ENCODE measurements at places on chromosomes 13 and 19.

GRCh38 chr13:46553521-46553885 lies 533 bp downstream of the LRCH1 start:
- DNase-seq, result no peak

- DNase-seq, result no peak
These were observed 118.5 kb upstream of the SERTM1 start for GRCh38 chr13:36555151-36555986.

- DNase-seq, result no peak
These were observed 37.7 kb upstream of the PDCD5 start for GRCh38 chr19:32543115-32543900.

- DNase-seq, result no peak
These were observed 88.7 kb upstream of the USP29 start for GRCh38 chr19:57031106-57031505.

DNA sequence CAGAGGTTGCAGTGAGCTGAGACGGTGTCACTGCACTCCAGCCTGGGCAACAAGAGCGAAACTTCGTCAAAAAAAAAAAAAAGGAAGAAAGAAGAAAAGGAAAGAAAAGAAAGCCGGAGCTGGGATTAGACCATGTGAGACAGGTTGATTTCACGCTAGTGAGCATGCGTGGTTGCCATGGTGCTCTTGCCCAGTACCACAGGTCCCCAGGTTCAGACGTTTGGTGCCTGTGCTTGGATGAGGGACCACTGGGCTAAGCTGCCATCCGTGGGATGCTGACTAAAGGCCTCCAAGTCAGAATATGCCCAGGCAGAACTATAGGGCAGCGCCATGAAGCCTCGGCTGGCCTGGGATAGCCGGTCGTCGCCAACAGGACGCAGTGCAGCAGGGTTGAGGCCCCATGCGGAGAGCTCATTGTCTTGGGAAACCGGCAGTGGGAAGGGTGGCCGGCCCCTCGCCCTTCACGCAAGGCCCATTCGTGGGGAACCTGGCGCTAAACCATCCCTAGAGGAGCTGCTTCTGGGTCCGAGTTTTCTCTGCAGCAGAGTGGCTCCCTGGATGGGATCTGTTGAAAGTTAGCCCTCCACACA lies 7.2 kb upstream of the TEX101 start:
- no peak for DNase-seq

DNA sequence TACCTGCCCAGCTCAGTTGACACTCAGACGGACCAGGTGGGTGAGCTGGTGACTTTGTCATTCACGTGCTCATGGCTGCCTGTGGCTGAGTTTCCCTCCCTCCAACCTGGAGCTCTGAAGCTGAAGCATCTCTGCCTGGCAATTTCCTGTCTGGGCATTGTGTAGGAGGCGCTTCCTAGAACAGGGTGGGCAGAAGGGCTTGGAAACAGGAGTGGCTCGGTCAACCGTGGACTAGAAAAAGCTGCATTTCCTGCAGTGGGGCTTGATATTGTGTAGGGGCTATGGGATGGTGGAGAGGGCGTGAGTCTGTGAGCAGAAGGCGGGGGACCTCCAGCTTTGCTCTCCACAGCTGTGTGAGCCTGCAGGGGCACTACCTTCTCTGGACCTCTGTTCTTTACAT lies 278.3 kb downstream of the TEX29 start:
- DNase-seq, result no peak

DNA sequence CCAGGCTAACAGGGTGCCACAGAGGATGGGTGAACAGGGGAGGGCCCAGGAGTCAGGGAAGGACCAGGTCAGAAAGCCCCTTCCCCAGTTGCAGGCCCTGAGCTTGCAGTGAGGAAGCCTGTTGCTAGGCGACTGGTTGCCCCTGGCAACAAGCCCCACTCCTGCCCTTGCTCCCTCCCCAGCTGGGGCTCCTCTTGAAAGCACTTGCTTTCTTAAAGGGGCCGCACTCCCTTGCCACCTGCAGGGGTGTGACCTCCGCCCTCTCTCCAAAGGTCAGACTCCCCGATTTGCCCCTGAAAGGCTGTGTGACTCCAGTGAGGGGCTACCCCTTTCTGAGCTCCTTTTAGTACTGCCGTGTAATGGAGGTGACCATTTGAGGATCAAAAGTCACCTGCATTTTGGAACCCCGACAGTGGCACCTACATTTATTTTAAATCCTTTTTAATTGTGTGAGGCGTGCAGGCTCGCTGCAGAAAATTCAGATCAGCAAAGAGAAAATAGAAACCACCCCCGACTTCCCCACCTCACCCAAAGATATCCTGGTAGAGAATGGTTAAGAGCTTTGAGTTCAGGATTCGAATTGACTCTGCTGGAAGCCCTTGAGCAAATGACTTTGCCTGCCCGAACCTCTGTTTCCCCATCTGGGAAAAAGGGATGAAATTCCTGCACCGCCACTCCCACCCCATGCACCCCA lies 4.8 kb downstream of the FCHO1 start:
- DNase-seq, result no peak

GRCh38 chr19:29623726-29624488 lies 17.8 kb downstream of the POP4 start:
- DNase-seq, result no peak

GRCh38 chr19:18967358-18968146 lies 26.5 kb upstream of the HOMER3 start:
- DNase-seq, result no peak

DNA sequence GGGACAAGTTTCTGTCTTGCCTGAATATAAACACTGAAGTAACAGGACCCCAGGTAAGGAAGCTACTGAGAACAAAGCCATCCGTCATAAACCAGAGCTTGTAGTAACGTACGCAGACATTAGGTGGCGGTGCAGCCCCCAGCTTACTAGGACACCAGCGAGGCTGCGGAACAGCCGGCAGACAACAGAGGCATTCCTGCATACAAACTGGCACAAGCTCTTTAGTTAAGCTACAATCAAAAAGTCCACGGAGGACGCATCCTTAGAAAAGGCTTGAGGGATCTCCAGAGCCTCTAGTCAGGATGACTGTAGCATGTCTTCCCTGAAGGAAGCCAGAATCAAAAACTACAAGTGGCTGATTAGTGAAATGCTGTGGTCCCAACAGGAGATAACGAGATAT lies 26.2 kb downstream of the ZNF160 start:
- DNase-seq, result no peak

GRCh38 chr19:38145623-38146022 lies 78.4 kb downstream of the DPF1 start:
- no peak for DNase-seq

DNA sequence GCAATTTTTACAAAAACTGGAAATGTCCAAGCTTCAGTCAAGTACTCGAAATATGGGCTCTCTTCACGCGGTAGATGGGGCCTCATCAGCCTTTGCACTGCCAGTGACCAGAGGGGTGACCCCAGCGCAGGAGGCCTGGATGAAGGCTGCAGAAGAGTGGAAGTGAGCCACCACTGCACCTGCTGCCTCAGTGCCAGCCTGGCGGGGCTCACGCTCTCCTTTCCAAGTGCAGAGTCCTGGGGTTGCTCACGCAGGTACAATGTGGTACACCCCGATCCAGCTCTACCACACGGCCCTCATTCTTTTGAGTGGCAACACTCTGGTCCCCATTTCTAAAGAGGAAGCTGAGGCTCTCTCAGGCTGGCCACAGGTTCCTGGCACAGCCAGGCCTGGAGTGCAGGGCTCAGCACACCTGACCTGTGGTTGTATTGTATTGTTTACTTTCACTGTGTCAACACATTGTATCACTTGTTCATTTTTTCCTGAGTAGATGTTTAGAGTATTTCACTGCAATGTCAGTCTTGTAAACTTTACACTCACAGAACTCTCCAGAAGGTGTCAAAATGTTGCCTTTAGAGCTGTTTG lies 97.3 kb upstream of the SOX1 start:
- DNase-seq, result no peak

- DNase-seq, result no peak
These were observed 1700.1 kb upstream of the PRR20A start for GRCh38 chr13:55440465-55441085.

DNA sequence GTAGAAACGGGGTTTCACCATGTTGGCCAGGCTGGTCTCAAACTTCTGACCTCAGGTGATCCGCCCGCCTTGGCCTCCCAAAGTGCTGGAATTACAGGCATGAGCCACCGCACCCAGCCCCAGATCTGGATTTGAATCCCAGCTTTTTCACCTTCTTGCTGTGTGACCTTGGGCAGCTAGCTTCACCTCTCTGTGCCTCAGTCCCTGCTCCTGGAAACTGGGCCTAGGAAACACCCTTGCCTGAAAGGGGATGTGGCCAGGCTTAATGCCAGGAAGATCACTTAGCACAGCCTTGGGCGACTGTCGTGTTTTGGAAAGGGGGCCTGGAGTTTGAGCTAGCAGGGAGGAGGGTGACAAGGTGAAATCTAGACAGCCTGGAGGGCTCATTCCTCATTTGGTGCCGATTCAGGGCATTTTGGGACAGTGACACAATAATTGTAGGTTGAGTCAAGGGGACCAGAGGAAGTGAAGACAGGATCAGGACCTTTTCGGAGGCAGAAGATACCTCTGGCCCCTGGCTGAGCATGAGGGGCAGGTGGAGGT lies 1.8 kb downstream of the PGPEP1 start:
- DNase-seq, result no peak

DNA sequence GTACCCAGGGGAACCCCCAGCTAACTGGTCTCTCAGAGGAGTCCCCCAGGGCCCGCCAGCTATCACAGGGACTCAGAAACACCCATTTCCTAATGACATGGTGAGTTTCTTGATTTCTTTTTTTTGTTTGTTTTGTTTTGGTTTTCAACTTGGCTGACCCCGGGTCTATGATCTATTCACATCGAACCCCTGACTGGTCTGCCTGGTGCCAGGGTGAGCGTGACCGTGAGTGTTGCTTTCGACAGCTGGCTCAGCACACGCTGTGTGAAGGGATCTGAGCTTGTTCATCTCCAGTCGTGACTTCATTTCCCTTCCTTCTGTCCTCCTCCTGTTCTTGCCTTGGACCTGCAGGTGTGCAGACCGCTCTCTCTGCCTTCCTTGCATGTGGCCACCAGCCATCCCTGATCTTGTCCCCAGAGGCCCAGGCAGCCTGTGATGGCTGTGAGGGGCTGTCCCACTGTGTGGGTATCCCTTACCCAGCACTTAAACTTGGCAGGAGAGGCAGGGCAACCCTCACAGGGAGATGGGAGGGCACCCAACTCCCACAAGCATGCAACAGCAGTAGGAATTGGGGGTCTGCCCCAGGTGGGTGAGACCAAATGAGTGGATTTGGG lies 26.2 kb downstream of the TMEM161A start:
- no peak for DNase-seq

DNA sequence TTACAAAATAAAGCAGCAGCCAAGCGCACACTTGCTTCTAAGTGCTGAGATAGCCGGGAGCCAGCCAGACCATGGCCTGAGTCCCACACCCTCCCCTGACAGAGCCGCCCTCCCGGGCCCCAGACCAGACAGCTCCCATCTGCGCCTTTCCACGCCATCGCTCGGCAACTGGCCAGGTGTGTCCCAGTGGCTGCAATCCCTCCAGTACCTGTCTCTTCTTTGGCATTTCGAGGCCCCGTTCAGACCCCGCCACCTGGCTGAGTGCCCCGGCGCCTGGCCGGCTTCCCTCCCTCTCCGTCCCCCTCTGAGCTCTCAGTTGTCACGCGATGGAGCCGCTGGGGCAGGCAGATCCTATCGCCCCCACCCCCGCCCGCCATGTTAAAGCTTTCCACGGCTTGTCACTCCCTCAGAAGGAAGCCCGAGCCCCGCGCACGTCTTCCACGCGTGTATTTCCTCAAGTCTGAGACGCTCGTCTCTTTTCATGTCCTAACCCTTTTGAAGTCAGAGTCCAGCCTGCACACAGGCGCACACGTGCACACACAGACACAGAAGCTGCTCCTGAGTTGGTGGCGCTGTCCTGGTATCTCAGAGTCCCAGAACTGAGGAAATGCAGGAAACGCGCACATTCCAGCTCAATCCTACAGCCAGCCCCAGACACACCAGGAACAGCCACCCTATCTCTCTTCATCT lies 7.9 kb downstream of the MLLT1 start:
- DNase-seq, result no peak

DNA sequence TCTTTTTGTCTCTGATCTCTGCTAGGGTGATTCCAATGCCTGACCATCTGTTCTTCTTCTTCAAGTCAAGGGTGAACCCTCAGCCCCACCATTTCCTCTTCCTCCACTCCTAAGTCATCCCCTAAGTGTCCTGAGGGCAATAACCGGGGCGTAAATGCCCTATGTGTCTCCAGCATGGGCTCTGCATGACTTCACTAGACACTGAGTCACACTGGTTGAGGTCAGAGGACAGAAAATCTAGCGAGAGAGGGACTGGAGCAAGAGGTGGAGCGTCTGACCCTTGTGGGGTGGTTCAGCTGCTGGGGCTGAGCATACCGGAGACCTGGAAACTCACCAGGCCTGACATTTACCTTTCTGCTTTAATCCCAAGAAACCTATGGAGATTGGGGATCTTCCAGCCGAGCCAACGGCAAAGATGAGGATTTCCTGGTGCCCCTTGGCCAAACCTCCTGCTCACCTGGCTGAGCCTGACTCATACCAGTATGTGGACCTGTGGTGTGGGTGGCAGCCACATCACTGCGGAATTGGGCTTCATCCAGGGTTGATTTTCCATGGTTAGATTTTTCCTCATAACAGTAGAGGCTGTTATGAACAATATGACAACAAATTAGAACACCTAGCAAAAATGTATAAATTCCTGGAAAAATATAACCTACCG lies 26.9 kb downstream of the SCGB2B2 start:
- no peak for DNase-seq

DNA sequence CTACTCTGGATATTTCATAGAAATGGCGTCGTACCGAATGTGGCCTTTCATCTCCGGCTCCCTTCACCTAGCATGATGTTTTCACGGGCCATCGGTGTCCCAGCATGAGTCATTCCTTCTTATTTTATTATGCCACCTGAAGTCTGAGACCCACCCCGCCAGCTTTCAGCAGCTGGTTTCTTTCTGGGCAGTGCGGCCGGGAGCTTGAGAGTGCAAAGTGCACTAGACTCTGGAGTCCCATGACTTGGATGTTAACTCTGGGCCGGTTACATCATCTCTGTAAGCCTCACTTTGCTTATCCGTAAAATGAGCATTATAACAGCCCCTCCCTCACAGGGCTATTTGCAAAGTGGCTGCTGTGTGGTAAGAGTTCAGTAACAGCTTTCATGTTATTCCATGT lies 5.8 kb upstream of the KMT5C start:
- no peak for DNase-seq

GRCh38 chr19:46303691-46304397 lies 7.0 kb downstream of the HIF3A start:
- DNase-seq, result no peak

DNA sequence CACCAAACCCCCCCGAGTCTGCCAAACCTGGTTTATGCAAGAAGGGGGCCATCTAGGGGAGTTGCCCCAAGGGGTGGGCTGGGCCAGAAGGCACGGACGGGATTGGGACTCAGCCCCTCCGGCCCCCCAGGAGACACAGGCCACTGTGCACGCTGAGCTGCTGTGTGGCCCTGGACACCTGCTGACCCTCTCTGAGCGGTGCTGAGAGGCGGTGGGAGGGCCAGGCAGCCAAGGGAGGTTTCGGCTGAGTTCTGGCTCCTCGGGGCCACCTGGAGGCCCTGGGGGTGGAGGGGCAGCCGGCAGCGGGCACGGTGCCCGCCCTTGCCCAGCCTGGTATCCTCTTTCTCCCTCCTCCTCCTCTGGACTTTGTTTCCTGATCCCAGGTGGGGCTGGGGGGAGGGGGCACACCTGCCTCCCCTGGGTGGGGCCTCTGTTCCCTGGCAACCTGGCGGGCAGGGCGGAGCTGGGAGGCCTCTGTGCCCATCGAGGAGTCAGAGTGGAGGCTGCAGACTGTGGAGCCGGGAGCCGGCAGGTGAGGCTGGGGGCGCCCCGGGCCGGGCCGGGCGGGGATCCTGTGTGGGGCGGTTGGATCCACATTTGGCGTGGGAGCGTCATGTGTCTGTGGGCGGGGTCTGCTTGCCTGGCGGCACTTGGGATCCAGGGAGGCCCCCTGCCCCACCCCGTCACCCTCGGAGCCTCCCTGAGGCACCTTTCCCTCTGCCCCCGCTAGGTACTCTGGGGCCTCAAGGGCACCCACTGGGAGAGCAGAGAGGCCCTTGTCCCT lies at the start of gene MISP:
Gene MISP (plus strand): TSS at position 473 of the 784 bp plus-strand sequence. CDS start 5,835 bp downstream, outside the sequence.
- DNase-seq, result no peak

Data from stimulated activated CD8-positive, alpha-beta memory T cell treated with anti-CD3 and anti-CD28 coated beads, Interleukin-4, amount 100 ng/mL, for 1 hour (primary cell).